ENCODE measurements at places on chromosomes 13 and 19.
A peak's percentile ranks its signal among the peaks of the same experiment; 100 is the strongest.

DNA sequence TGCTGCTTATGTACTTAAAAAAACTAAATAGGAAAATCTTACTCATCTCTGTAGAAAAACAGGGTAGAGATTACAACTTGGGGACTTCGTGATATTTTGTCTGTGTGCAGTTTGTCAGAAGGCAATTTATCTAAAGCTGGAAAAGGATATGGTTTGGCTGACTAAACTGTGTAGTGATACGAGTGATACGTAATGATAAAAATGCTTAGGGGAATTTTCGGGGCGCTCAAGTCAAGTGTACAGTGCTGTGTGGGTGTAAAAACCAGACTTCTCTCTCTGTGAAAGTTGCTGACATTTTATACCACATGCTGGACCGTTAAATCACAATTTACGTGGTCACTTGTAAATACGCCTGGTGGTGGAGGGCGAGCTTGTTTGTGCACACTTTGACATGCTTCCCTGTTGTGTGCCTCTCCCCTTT, 221.7 kb downstream of the KCNRG start:
- no peak for DNase-seq

DNA sequence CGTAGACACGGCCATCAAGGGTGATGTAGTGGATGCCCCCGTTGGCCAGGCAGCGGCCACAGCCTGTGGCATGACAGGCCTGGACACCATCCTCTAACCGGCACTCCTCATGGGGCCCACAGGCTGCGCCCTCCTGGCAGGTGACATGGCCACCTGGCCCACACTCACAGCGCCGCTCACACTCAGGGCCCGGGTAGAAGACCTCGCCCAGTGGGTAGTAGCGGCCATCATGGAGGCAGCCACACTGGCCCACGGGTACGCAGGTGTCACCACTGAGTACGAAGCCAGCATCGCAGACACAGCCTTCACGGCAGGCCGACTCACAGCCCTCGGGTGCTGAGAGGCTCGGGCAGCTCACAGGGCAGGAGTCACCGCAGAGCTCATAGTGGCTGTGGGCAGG, 27.2 kb upstream of the FBL start:
- DNase-seq, result no peak

DNA sequence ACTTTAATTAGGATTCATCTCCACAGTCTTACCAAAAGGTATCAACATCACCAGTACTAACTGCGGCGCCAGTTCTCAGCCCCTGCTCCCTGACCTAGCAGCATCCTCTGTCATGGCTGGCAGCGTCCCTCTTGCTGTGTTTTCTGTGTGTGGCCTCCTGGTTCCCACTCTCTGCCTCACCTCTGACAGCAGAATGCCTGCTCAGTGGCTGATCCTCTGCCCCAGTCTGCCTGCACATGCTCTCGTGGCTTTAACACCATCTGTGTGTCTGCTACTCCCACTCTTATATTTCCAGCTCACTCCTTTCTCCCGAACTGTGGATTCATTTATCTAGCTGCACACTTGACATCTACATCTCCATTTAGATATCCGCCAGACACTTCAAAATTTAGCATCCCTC, 341.5 kb downstream of the MTUS2 start:
- no peak for DNase-seq

DNA sequence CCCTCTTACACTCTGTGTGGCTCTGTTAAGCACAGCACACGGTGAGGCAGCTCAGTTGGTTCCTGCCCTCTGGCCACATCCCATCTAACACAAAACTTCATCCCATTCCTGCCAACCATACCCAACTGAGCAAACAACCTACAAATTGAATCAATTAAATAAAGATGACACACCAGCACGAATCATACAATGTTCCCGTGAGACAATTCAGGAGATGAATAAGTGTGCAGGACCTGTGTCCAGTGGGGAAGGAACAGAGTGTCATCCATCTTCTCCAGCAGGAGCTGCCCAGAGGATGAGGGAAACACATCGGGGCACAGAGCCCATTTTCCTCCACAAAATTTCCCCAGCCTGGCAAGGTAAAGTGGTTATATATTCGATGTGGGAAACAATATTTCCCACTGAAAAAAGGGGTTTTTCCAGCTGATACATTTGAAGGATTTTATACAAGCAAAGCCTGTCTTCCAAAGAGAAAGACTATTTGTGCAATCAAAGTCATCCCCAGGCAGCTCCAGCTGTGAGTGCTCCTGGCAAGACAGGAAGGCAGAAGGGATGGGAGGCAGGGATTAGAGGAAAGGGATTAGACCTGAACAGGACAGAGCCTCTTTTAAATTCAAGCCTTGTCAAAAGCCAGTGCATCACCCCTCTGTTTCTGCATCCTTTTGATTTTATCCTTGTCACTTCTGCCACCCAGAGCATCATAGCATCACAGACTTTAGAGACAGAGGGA, 240.2 kb downstream of the LHFPL6 start:
- no peak for DNase-seq

DNA sequence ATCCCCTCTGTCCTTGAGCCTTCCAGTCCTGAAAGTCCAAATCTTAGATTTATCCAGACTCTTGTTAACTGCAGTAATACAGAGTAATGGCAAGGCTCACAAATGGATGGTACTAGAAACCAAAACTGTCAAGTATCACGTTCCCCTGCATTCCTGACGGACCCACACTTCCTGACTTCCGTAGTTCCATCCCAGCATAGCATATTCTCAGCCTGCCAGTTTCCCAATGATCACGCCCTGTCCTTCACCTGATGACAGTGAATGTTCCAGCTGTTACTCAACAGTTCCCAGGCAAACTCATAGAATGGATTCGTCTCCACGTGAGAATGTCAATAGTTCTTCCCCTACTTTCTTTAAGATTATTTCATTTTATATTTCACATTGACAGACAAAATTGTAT, 33.6 kb downstream of the SLC7A1 start:
- DNase-seq, result no peak

GRCh38 chr19:45423033-45423588, 606 bp downstream of the ERCC1 start:
- DNase-seq, result no peak

DNA sequence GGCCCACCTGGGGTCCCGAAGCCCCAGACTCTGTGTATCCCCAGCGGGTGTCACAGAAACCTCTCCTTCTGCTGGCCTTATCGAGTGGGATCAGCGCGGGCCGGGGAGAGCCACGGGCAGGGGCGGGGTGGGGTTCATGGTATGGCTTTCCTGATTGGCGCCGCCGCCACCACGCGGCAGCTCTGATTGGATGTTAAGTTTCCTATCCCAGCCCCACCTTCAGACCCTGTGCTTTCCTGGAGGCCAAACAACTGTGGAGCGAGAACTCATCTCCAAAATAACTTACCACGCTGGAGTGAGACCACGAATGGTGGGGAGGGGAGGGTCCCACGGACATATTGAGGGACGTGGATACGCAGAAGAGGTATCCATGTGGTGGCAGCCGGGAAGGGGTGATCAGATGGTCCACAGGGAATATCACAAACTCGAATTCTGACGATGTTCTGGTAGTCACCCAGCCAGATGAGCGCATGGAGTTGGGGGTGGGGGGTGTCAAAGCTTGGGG, 1.0 kb upstream of the ICAM5 start:
- DNase-seq, result peak; percentile 74

- no peak for DNase-seq
These were observed 16.9 kb upstream of the ZNF254 start for GRCh38 chr19:24069905-24070657.

GRCh38 chr19:7494416-7495098, 5.7 kb upstream of the PEX11G start:
- peak; percentile 49 for DNase-seq

DNA sequence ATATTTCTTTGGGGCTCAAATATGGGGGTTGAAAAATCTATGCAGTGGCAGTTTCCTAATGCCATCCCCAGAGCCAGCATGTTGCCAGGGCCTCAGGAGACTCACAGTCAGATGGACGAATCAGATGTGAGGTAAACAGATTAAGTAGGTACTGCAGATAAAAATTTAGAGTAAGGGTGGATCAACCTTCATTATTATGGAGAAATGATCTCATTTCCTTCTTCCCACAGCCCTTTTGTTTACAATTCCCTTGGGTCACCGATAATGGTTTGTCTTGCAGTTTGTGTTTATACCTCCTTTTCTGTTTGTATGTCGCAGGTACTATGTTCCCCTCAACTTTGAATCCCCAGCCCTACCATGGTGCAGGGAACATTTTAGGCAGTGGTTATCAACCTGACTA, 20.0 kb downstream of the DIAPH3 start:
- no peak for DNase-seq

- DNase-seq, result peak; percentile 56
These were observed 17.6 kb upstream of the TUBGCP3 start for GRCh38 chr13:112605531-112605990.

DNA sequence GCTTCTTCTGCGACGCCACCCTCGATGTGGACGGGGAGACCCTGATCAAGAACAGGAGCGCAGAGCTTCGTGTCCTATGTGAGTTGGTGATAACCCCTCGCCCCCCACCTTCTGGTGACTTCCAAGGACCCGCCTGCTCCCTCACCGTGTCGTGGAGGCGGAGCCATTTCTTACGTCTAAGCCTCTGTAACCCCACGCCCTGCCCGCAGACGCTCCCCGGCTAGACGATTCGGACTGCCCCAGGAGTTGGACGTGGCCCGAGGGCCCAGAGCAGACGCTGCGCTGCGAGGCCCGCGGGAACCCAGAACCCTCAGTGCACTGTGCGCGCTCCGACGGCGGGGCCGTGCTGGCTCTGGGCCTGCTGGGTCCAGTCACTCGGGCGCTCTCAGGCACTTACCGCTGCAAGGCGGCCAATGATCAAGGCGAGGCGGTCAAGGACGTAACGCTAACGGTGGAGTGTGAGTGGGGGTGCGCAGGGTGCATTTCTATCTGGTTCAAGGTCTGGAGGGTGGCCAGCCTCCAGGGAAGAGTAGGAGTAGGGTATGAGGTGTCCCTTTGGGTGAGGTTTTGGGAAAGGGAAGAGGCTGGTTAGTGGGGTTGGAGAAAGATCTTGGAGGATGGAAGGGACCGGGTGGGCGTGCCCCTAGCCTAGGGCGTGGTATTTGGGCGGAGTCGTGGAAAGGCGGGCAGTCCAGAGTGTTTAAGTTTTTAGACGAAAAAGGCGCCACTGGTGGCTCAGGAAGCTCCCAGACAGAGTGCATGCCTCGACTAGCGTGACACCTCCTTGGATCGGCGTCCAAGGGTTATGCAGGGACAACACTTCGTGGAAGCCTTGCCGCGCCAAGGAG, 3.3 kb downstream of the ICAM5 start:
- no peak for DNase-seq

DNA sequence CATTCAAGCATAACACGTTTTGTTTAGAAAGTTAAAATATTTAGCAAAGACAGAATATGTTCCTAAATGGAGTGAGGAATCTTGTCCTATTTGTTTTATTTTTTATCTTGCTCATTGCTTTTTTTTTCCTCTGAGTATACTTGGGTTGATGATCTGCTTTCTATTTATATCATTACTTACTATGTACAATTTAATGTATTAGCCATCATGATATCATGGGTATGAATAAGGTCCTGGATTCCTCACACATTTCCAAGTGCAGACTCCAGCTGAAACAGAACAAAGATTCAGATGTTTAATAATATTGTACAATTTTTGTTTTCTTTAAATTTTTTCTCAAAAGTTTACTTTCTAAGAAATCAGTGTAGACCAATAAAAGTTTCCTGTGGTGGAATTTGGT, 388.2 kb downstream of the GPC6 start:
- no peak for DNase-seq

DNA sequence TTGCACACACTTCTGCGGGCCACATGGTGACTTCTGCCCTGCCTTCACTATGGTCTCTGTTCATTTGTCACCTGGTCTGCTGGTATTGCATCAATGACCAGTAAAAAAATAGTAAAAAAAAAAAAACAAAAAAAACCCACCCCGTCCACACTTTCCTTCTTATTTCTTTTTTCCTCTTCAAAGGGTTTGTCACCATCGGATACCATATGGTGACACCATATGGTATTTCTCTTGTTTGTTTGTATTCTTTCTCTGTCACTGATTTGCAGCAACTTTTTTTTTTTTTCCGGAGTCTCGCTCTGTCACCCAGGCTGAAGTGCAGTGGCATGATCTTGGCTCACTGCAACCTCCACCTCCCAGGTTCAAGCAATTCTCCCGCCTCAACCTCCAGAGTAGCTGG, 26.2 kb upstream of the OR7C2 start:
- DNase-seq, result no peak

GRCh38 chr13:43946281-43946680, 66.6 kb downstream of the LACC1 start:
- no peak for DNase-seq

DNA sequence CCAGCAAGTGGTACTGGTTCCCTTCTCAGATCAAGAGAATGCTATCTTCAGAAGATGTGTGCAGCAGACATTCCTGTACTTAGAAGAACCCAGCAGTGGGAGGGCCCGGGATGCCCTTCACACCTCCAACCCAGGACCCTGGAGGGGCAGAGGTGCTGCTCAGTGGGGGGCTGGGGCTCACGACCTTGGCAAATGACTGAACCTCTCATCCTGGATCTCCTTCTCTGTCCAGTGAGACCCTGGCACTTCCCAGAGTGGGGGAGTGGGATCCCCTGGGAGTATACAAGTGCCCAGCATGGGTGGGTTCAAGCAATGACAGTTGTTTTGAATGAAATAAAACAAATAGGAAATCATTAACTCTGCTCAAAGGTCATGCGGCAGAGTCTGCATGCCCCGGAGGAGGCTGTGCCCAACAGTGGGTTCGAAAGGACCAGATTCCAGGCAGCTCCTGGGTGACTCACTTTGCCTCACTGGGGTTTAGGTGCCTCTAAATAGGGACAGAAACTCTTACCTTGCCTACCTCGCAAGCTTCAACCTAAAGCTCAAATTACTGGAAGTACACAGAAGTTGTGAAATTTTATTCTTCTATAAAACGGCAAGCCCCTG, 26.9 kb downstream of the GGACT start:
- no peak for DNase-seq

DNA sequence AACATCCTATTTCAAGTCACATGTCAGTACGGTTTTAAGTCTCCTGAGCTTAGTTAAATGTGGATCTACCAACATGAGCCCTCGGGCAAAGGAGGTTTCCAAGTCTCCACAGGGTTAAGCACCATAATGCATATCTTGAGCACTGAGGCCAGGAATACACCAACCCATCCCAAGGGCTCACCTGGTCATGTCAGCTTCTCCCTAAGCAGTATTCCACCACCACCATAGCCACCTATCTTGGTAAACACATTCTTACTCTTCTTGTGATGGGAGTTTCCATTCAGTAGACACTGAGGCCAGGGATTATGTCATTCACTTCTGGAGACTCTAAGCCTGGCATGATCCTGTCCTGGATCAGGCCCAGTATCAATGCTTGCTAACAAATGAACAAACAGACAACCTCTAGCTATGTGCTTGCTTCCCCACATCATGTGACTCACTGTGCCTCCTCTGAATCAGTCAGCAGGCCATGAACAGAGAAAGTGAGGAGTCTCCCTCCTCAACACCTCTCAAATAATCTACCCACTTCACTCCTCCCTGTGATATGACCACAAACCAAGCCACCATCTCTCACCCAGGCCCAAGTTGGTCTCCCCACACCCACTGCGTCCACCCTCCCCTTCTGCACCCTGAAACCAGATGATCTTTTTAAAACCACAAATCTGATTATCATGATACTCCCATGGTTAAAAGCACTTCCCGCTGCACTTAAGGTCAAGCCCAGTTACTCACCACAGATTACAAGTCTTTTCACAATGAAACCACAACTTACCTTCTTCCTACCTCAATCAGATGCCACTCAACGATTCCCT, 5.8 kb downstream of the PEG3 start:
- DNase-seq, result no peak
